ENCODE measurements at places on chromosomes 2 and 18. TPM values are rescaled to one million over a fixed set of nuclear protein-coding genes. Genes with fewer than 3 reads are reported as not detected.

The DCC gene
- 14.7 TPM for total RNA-seq

DNA sequence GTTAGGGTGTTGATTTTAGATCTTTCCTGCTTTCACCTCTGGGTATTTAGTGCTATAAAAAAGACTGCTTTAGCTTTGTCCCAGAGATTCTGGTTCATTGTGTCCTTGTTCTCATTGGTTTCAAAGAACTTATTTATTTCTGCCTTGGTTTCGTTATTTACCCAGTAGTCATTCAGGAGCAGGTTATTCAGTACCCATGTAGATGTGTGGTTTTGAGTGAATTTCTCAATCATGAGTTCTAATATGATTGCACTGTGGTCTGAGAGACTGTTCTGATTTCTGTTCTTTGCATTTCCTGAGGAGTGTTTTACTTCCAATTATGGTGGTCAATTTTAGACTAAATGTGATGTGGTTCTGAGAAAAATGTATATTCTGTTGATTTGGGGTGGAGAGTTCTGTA lies 167.1 kb upstream of the KYNU start:
- no peak for DNase-seq

The MALL gene
- 2.6 TPM for total RNA-seq

- no peak for DNase-seq
Measured at GRCh38 chr2:175523001-175523400, 341.5 kb upstream of the ATP5MC3 start.

The EFR3B gene
- total RNA-seq = 11.3 TPM

GRCh38 chr2:23241611-23242245 lies 143.3 kb upstream of the KLHL29 start:
- no peak for DNase-seq

The FEV gene
- 0.56 TPM for total RNA-seq

DNA sequence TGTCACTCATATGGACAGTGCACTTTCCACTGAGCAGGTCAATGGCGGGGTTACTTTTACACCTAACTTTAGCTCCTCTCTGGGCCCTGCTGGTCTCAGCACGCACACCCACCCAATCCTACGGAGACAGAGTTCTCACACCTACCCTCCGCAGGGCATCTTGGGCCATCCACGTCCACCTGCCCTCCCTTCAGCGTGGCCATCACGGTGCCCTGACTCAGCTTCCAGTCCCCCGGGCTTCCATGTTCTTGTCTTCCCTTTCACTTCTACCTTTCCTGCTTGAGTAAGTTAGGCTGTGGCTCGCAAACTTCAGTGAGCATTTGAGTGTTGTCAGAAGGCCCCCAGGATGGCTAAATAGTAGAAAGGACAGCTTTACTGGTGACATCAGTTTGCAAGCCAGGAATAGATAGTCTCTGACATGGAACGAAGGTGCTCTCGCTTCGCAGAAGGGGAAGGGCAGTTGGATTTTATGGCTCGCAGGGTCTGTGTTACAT lies 232.4 kb downstream of the SEPTIN10 start:
- no peak for DNase-seq

DNA sequence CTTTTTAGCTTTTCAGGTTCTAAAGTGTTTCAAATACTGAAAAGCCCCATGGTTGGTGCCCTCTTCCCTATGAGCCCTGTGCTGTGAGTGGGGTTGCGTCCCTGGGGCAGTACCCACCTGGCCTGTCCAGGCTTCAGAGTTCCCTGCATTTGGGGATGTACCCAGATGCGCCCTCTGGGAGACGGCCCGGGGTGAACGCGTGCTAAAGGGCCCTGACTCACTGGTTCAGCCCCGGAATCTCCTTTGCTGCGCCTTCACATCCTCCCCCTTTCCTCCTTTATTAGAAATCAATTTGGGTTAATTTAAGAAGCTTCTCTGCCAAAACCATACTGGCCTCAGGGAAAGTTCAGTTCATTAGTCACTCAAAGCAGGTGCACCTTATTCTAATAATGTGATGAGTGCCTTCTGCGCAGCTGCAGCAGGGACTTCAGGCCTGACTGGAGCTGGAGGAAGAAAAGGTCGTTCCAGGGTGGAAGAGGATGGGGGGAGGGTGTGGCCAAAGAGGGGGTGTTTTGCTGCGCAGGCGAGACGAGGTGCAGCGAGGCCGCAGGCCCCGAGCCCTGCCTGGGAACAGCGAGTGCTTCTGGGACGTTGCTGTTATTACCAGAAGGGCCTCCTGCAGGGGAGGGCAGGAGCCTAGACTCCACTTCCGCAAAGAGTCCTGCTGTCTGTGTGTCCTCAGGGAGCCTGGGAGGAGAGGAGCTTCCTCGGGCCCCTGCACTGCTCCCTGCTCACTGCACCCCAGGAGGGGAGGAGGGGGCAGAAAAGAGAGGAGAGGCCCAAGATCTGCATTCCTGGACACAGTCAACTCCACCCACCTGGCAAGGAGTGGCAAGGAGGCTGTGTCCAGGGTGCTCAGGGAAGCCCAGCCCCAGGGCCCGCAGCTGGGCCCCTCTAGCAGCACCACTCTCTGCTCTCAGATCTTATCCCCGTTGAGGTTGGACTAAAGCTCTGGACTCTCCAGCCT lies 223.2 kb upstream of the PXDN start:
- no peak for DNase-seq

The ZNF142 gene
- 26.6 TPM for total RNA-seq
